ENCODE measurements at places on chromosomes 7 and 10.

GRCh38 chr10:31697271-31698180 is 231.1 kb downstream of the ARHGAP12 start:
- DNase-seq = no peak

- DNase-seq = no peak
Observed at GRCh38 chr10:5945561-5946418, 31.6 kb downstream of the IL15RA start.

GRCh38 chr7:129401967-129402860 is 32.0 kb upstream of the STRIP2 start:
- DNase-seq = no peak

DNA sequence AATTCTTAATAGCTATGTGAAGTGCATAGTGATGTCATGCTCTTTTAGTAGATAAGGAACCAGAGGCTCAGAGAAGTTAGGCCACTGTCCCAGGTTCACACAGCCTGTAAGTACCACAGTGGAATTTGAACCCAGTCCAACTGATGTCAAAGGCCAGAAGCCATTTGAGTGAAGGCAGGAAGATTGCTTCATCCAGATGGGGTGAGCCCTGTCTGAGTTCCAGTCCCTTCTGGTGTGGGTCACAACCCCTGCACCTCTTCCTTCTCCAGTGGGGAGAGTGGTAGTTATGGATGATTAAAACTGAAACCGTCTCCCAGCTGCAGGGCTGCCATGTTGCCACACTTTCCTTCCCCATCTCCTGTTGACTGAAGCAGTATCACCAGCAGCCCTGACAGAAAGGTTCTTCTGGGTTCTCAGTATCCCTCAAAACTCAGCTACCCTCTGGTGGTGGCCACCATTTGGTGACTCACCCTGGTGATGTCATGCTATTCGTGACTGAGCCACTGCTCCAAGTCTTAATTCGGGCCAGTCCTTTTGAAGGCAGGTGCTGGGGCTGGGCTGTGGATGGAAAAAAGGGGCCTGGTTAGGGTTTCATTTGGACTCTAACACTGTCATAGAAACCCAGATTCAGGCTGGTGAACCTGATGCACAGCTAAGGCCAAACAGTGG is 1.5 kb upstream of the C10orf95 start:
- no peak for DNase-seq

GRCh38 chr7:74028321-74028838 is 407 bp downstream of the ELN start:
- no peak for DNase-seq

DNA sequence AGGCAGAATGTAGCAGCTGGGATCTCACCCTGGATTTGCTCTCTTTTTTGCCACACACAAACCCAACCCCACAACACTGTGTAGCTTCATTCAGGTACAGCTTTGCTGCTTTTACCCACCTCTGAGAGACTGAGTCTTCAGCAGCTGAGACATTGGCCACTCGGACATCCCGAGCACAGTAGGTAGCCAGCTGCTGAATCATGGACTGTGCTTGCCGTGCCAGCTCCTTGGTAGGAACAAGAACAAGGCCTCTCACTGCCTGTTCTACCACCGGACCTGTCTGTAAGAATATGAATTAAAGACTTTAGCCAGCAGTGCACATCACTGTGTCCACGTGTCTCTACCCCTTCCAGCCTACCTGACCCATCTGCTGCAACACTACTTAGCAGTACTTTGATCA is 937 bp downstream of the DDX56 start:
- no peak for DNase-seq

- no peak for DNase-seq
Observed at GRCh38 chr10:122197611-122198222, 73.4 kb upstream of the BTBD16 start.

- DNase-seq = no peak
Observed at GRCh38 chr7:93913197-93913596, 6.8 kb downstream of the GNGT1 start.

DNA sequence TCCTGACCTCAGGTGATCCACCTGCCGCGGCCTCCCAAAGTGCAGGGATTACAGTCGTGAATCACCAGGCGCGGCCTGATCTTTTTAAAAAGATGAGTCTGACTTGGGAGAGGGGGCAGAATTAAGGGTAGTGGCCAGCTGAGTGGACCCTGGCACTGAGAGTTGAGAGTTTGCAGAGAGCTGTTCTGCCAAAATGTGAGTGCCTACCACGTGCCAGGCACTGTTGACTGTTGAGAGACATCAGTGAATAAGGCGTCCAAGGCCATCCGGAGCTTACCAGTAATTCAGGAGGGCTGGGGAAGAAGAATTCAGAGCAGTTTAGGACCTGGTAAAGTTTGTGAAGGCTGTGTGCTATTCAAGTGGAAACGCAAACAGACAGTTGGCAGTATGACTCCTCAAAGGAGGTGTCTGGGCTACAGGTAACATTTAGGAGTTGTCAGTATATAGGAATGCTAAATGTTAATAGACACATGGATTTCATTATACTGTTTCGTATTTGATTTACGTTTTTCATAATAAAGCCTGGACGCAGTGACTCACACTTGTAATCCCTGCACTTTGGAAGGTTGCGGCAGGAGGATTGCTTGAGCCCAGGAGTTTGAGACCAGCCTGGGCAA is 1.5 kb downstream of the NIPSNAP2 start:
- no peak for DNase-seq

DNA sequence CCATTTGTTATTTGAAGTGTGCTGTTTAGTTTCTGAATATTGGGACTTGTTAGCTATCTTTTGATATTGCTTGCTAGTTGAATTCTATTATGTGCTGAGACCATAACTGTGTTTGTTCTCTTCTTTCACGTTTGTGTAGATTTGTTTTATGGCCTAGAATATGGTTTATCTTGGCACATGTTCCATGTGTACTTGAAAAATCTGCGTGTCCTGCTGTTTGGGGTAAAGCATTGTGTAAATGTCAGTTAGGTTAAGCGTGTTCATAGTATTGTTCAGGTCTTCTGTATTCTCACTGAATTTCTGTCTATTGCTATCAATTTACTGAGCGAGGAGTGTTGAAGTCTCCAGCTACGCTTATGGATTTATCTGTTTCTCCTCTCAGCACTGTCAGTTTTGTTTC is 19.4 kb downstream of the MMP21 start:
- peak; percentile 39 for DNase-seq

DNA sequence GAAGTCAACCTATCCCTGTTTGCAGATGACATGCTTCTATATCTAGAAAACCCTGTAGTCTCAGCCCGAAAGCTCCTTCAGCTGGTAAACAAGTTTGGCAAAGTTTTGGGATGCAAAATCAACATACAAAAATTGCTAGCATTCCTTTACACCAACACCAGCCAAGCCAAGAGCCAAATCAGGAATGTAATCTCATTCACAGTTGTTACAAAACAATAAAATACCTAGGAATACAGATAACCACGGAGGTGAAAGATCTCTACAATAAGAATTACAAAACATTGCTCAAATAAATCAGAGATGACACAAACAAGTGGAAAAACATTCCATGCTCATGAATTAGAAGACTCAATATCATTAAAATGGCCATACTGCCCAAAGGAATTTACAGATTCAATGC is 50.4 kb upstream of the ZNF365 start:
- DNase-seq = no peak

GRCh38 chr10:133072196-133072595 is 15.5 kb upstream of the ADGRA1 start:
- no peak for DNase-seq

- no peak for DNase-seq
Observed at GRCh38 chr10:71597821-71598498, 121.6 kb downstream of the C10orf105 start.

GRCh38 chr7:91343996-91344629 is 79.9 kb downstream of the FZD1 start:
- no peak for DNase-seq

- DNase-seq = no peak
Observed at GRCh38 chr7:80330434-80330833, 181.4 kb downstream of the GNAT3 start.

- no peak for DNase-seq
Observed at GRCh38 chr7:132160611-132161532, 415.4 kb downstream of the PLXNA4 start.

GRCh38 chr10:22618078-22618785 is 96.1 kb downstream of the PIP4K2A start:
- no peak for DNase-seq

GRCh38 chr10:42781893-42782445 is 626 bp upstream of the BMS1 start:
- no peak for DNase-seq

DNA sequence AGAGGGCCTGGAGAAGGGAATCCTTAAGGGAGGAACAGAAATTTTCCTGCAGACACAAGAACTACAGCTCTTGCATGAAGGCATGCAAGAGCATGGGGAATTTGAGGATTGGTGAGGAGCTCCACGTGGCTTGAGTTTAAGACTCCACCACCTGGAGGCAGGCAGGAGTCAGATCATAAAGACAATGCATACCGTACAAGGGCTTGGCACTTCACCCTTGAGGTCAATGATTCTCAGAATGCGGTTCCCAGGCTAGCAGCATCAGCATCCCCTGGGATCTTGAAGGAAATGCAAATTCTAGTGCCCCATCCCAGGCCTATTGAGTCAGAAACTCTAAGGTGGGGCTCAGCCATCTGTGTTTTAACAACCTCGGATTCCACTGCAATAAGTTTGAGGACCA is 143.8 kb downstream of the C7orf25 start:
- DNase-seq = no peak

- no peak for DNase-seq
Observed at GRCh38 chr7:17233603-17234002, 64.8 kb upstream of the AHR start.

Measured in NCI-H748 treated with DMSO at 0.1 percent for 48 hours (cell line).